ENCODE measurements at places on chromosomes 1 and 21.
A peak's percentile ranks its signal among the peaks of the same experiment; 100 is the strongest.

DNA sequence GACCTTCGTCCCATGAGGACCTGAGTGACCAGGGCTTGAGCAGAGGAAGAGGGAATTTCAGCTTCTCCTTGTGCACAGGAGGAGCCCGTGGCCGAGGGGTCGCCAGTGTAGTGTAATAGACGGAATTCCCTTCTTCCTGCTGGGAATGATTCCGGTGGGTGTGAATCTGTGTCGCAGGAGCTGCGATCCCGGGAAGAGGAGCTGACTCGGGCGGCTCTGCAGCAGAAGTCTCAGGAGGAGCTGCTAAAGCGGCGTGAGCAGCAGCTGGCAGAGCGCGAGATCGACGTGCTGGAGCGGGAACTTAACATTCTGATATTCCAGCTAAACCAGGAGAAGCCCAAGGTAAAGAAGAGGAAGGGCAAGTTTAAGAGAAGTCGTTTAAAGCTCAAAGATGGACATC, 34.4 kb downstream of the MAP3K21 start:
- DNase-seq, result no peak

DNA sequence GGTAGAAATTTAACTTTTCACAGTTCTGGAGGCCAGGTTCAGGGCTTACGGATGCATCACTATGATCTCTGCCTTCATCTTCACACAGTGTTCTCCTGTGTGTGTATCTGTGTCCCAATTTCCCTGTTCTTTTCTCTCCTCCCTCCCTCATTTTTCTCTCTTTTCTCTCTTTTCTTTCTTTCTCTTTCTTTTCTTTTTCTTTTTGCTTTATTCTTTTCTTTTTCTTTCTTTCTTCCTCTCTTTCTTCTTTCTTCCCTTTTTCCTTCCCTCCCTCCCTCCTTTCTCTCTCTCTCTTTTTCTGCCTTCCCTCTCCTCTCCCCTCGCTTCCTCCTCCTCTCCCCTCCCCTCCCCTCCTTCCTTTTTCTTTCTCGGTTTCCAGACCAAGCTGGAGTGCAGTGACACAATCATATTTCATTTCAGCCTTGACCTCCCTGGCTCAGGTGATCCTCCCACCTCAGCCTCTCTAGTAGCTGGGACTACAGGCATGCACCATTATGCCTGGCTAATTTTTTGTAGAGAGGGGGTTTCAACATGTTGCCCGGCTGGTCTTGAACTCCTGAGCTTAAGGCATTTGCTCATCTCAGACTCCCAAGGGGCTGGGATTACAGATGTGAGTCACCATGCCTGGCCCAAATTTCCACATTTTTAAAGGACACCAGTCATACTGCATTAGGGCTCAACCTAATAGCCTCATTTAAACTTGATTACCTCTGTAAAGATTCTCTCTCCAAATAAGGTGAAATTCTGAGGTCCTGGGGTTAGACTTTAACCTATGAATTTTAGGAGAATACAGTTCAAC, 115.9 kb downstream of the HUNK start:
- DNase-seq, result no peak

DNA sequence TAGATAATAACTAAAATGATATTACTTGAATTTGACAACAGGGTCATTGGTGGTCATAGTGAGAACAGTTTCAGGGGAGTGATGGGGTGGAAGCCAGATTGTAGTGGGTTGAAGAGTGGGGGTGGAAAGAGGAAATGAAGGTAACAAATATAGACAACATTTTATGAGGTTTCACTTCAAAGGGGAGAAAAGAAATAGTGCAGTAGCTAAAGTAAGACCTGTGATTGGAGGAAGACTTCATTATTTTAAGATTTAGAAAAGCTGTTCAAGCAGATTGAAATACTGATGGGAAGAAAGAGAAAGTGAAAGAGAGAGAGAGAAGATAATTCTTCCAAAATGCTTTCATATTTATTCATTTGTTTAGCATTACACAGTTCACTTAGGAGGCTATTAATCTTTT, 52.0 kb upstream of the KCNA3 start:
- DNase-seq, result no peak

DNA sequence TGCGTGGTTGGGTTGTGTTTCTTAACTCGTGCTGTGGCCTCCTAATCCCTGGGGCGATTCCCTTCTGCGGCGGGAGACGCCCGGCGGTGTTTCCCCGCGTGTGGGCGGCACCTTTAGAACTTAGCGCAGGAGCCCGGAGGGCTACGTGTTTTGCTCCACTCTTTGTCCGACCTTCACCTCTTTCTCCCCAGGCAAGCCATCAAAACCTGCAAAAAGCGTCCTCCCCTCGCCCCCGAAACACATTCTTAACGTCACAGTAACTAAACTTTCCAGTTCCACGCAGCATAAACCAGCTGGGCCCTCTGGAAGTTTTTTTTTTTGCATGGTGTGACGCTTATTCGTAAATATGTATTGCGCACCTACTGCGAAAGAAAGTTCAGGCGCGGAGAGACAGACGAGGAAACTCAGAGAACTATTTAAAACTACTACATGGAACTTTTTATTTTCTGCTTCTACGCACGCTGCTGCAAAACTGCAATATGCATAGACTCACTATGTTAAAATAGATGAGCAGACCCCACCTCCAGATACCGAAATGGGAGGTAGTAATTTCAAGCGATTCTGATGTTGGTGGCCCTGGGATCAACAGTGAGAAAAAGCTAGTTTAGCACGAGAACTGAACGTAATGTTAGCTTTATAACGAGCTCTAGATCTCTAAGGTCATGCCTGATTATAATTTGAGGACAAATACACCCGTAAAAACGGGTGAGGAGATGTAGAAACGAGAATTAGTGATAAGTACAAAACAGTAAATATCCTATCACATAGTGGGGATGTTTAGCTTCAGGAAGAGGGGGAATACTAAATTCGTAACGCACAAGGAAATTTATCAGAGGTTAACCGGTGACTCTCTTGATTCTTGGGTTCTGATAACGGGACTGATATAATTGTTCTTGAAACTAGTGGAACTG, 920 bp downstream of the MTR start:
- peak; percentile 42 for DNase-seq

- no peak for DNase-seq
These were observed 114.4 kb downstream of the CNIH3 start for GRCh38 chr1:224730540-224730939.

GRCh38 chr1:95326023-95326422, 92.0 kb downstream of the RWDD3 start:
- no peak for DNase-seq

- DNase-seq, result peak; percentile 39
These were observed 45.3 kb upstream of the ARHGEF10L start for GRCh38 chr1:17494114-17494729.

Measured in midbrain (tissue), 1 donor.